Activated T-cell treated with anti-CD3 and anti-CD28 coated beads for 1 hour (primary cell): ENCODE measurements at places on chromosomes 6 and 20.

- peak; percentile 67 for DNase-seq
These were observed 19.2 kb downstream of the PRND start for GRCh38 chr20:4740774-4741431.

GRCh38 chr6:15246217-15246665 lies 372 bp downstream of the JARID2 start:
- DNase-seq = no peak

GRCh38 chr6:14321992-14322772 lies 204.6 kb downstream of the CD83 start:
- DNase-seq = no peak

DNA sequence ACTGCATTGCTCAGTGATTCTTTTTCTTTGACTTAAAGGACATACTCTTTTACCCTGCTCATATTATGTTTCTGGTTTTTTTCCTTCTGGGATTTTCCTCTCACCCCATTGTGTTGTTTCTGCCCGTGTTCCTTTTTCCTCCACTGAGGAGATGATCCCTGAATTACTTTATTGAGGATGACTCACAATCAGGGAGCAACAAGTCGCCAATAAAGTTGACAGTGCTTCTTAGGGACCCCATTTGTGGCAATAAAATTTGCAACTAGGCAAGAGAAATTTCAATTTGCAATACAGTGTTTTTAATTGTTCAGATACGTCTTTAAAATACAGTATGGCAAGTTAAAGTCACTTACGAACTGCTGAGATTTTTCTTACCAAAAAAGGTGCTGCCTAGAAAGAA lies 217.9 kb downstream of the SOX4 start:
- DNase-seq = no peak

GRCh38 chr20:63326314-63327230 lies 33.6 kb downstream of the COL20A1 start:
- no peak for DNase-seq
